ENCODE measurements at places on chromosomes 1 and 21. TPM values are rescaled to one million over a fixed set of nuclear protein-coding genes. Genes with fewer than 3 reads are reported as not detected.

SMIM11 gene
- 0.66 TPM for total RNA-seq

MLLT11 gene
- 13.0 TPM for total RNA-seq

DNA sequence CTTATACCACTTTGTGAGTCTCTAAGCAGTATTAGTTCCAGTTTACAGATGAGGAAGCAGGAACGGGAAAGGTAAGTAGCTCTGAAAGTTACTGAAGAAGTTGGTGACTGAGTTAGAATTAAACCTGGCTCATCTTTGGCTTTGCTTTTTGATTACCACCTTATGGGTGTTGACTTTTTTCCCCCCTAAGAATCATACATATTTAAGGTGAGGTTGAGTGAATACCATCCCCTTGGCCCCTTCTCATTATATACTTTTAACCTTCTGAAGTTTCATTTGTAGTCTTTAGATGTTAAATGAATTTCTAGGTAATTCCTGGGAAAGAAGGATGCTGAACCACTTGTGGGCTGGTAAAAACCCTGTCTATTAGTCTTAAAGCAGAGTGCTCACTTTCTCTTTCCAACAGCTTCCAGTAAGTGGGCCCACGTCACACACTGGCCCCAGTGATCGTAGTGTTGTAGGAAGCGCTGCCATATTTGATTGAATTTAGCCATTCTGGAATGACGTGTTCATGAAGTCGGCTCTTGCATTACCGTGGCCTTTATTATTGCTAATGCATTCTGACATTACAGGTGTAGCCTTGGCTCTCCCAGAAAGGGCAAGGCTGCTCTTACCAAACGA is 46.9 kb downstream of the PEX14 start:
- DNase-seq, result no peak

DNA sequence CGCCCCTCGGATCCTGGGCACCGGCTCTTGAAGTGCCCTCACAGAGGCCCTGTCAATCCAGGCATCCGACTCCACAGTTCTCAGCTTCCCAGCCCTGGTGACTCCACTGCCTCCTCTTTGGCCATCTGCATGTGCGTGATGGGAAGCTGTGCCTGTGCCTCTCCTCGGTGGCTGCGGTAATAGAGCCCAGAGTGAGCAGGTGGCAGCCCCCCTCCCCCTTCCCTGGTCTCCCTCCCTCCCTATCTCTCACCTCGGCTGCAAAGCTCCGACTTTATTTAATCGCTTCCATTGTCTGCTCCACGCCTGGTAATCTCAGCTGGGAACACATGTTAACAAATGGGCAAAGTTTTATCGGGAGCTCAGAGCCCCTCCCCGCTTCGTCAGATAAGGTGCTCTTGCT is 91.9 kb downstream of the IGSF21 start:
- peak; percentile 46 for DNase-seq

DAB1 gene
- total RNA-seq, result 9.2 TPM

CLDN19 gene
- total RNA-seq, result 12.5 TPM

DNA sequence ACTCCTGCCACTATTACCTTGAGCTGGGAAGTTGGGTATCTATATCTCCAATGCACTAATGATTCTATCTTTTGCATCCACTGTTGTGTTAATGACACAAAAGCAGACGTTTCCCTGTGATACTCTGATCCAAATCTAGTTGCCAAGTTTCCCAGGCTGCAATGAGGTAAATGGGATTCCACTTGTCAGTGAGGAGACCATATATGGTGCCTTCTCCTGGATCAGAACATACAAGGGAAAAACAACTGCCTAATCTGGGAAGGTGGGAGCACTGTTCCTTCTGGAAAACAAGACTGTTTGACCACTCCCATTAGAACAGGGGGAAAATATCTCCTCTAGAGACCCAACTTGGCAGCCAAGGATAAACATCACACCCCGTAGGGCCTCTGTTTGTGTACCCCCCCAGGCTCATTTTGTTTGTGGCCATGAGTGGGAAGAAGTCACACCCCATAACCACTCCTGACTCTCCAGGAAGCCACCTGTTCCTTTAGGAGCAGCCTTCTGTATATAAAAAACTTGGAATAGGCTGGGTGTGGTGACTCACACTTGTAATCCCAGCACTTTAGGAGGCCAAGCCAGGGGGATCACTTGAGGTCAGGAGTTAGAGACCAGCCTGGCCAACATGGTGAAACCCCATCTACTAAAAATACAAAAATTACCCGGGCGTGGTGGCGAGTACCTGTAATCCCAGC is 28.5 kb upstream of the SLC6A9 start:
- no peak for DNase-seq

RAB25 gene
- 42.8 TPM for total RNA-seq

RAVER2 gene
- total RNA-seq, result 13.6 TPM

DNA sequence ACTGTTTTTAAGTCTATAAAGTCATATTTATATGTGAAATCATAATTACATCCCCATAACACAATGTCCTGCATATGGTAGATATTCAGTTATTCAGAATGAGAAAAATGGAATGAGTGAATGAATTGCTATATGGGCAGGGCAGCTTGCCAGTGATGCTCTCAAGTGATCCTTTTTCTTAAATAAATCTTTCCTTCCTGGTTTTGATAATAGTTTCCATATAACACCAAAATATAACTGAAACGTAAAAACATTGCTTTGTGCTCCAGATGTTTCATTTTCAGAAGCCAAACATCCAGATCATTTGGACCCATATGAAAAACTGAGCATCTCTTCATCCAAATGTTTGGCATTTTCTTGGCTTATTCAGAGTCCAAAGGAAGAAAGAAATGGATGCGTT is 30.2 kb upstream of the RGS8 start:
- DNase-seq, result no peak

PEX10 gene
- total RNA-seq, result 33.6 TPM

LRRC8C gene
- 1.8 TPM for total RNA-seq

Measured in H9 (cell line).